ENCODE measurements at places on chromosomes 16 and 17. TPM values are rescaled to one million over a fixed set of nuclear protein-coding genes. Genes with fewer than 3 reads are reported as not detected.

DNA sequence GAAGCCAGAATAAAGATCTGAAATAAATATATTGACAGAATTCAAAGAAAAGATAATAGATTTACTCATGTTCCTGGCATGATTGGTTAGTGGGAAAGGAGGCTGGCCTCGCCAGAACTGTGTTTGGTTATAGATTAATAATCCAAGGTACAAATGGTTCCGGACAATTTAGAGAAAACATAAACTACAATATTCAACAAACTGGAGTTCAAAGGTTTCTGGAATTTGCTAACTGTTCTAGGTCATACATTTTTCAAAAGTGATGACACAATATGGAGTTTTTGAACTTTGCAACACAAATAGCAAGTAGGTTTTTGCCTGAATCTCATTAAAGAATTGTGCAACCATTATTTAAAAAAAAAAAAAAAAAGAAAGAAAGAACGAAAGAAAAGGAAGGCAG, 251.7 kb upstream of the SALL1 start:
- no peak for DNase-seq
- H3K36me3 ChIP-seq: no peaks in the 10 kb centered on the region
- H3K27ac ChIP-seq: no peak overlapping the region
- no peak overlapping the region for H3K4me3 ChIP-seq
- H3K27me3 ChIP-seq: no peaks in the 10 kb centered on the region

The WNK4 gene
- 0.10 TPM for total RNA-seq

DNA sequence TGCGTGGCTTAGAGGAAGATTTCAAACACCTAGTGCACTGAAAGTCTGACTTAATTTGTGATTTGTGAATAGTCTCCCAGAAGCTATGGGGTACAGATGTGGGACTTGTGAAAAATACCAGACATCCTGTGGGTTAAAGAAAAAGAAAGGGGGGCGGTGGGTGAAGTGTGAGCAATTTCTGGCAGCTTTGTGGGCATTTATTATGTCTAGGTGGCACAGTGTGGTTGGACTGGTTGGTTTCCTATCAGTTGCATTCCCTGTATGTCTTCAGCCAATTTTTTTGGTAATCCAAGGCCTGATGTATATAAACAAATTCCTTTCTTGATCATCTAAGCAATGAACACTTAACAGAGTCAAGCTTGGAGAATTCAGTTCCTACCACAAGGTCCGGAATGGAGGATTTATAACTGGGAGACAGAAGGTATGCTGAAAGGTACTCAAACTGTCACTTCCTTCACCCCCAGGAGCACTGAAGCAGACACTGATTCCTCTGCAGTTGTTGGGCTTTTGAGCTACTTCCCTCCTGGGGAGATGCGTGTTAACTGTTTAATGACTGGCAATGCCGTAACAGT, 211.6 kb downstream of the WWOX start:
- DNase-seq: peak; percentile 9
- H3K27me3 ChIP-seq: no peaks in the 10 kb centered on the region
- H3K4me1 ChIP-seq: peaks cover 6% of the 10 kb centered on the region
- no peak overlapping the region for H3K4me3 ChIP-seq
- no peak overlapping the region for H3K27ac ChIP-seq

DNA sequence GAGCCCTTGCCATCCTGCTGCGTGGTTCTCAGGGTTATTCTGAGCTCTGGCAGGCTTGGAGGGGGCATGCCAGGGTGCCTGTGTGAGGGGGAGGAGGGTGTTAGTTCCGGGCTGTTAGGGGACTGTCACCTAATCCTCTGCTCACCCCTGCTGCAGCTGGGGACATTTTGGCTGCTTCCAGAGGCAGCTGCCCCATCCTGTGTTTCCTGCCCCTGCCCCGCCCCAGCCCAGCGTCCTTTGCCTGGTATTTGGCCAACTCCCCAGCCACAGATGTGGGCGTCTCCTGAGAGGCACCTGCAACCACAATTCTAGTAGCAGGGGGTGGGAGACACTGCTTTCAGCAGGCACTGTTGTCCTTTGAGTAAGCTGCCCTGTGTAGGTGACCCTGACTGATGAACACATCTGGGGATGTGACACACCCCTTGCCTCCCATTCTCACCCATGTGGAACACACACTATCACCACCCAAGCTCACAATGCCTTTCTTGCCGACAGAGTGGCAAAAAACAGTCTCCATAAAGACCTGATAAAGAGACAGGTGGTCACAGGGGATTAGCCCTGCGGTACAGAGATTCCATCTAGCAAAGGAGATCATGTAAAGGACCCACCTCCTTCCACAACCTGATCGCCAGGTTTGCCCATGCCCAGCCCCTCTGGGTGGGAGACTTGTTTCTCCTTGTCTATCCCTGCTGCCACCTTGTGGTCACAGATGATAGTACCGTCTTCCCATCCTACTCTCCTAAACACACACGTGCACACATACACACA, at the start of gene CHRNE:
CHRNE (minus strand) TSS at position 48 of the 768 bp plus-strand sequence; CDS start at position 13, 35 bp downstream.
- DNase-seq: peak; percentile 84
- H3K4me3 ChIP-seq: peak within 1 kb of the TSS; percentile 8
- H3K27me3 ChIP-seq: peaks cover 1% of the 10 kb centered on the region
- no peaks in the 10 kb centered on the region for H3K36me3 ChIP-seq

The RCVRN gene
- total RNA-seq: not detected

DNA sequence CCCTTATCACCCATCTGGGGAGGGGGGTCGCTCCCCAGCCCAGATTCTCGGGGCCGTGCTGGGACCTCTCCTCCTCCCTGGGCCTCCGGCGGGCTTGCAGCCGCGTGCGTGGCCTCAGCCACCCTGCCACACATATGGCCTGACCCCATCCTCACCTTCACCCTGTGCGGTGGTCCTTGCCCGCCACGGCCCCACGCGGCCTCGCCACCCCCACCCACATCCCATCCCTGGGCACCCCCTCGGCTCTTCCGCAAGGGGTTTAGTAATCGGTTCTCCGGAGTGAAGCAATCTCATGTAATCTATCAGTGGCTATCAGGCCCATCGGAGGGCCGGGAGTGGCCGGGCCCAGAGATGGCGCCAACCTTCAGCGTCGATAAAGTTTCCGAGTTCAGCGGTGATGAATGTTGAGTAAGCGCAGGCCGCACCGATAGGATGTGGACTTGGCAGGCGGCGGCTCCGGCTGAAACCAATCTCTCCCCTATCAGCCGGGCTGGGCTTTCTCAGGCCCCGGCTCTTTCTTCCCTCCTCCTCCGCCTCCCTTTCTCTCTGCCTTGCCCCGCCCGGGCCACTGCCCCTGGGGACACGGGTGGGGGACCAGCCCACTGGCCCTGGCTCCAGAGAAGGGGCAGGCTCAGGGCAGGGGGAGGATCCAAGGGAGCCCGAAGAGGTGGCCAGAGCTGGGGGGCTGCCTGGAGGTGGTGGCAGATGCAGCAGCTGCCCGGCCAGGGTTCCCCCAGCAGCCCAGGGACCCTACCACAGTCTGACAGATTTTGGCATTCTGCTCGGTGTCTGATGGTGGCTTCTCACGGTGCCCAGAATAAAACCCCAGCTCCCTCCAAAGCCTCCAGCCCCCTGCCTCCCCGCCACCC, 20.8 kb downstream of the ZFPM1 start:
- peaks cover 50% of the 10 kb centered on the region for H3K4me1 ChIP-seq
- H3K4me3 ChIP-seq: no peak overlapping the region
- H3K27ac ChIP-seq: no peak overlapping the region
- no peaks in the 10 kb centered on the region for H3K36me3 ChIP-seq

The KCNAB3 gene
- total RNA-seq: 5.3 TPM

DNA sequence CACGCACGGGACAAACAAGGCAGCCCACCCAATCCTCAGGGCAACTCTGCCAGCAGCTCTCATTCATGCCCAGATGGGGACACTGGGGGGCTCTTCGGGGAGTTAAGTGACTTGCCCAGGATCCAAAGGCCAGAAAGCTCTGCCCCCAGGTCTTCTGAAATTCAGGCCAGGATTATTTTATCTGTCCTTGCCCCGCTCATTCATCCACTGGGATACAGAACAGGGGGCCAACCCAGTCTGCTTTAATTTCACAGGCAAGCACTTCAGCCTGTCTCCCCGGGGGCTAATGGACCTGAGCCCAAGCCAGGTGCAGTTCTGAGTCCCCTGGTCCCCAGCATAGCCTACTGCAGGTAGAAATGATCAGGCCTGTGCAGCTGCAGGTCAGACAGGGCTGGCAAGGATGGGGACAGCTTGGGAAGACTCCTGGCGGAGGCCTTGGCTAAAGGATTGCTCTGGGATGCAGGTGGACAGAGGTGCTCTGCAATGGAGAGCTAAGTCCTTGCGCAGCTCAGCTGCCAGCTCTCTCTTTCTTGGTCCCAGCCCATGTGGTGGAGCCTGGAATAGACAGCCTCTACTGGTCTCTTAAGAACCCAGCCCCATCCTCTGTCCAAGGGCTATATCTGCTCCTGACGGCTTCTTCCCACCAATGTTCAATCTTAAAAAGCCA, 766 bp upstream of the B3GNT9 start:
- no peak for DNase-seq
- H3K36me3 ChIP-seq: peaks cover 21% of the 10 kb centered on the region
- peaks cover 36% of the 10 kb centered on the region for H3K4me1 ChIP-seq

GRCh38 chr16:82857693-82858365, 231.1 kb downstream of the CDH13 start:
- H3K36me3 ChIP-seq: no peaks in the 10 kb centered on the region
- H3K4me1 ChIP-seq: no peaks in the 10 kb centered on the region
- H3K4me3 ChIP-seq: no peak overlapping the region
- H3K27ac ChIP-seq: no peak overlapping the region

GRCh38 chr17:75763613-75764416, 1.2 kb downstream of the GALK1 start:
- no peaks in the 10 kb centered on the region for H3K27me3 ChIP-seq
- peak overlapping the region; percentile 79 for H3K4me3 ChIP-seq
- no peak overlapping the region for H3K27ac ChIP-seq
- DNase-seq: no peak

DNA sequence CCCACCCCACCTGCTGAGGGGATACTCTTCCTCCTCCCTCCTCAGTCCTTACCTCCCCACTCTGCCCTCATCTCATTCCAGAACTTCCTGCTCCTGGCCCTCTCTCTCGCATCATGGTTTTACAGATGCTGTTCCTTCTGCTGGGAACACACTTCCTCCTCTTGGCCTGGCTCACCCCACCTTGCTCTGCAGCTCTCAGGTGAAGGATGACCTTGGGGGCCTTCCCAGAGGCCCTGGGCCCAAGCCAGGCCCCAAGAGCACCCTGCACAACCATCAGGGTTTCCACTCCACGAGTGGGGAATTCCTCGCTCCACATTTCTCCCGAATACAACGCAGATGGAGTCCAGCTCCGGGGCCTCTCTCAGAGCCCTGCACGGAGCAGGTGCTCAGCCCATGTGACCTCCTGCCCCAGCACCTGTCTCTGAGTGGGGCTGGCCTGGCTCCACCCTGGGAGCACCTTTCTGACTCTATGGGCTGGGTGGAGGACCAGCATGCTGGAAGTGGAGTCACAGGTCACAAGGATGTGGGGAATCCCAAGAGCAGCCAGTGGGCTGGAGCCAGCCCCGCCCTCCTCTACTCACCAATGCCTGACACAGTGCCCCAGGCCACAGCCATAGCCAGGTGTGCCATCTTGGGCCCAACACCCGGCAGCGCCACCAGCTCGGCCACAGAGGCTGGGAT, 4.5 kb downstream of the NTHL1 start:
- peaks cover 7% of the 10 kb centered on the region for H3K4me1 ChIP-seq
- H3K4me3 ChIP-seq: no peak overlapping the region
- H3K27me3 ChIP-seq: no peaks in the 10 kb centered on the region

The CCDC78 gene
- total RNA-seq: 3.3 TPM

Data from activated CD4-positive, alpha-beta memory T cell treated with anti-CD3 and anti-CD28 coated beads for 36 hours (primary cell).